Adipocyte (in vitro differentiated cells): ENCODE measurements at places on chromosomes 16 and 17.
A peak's percentile ranks its signal among the peaks of the same experiment; 100 is the strongest.

- peak; percentile 87 for DNase-seq
Measured at GRCh38 chr17:81601525-81602120, 35.3 kb downstream of the NPLOC4 start.

- DNase-seq, result no peak
Measured at GRCh38 chr17:7550344-7550743, 1.5 kb downstream of the TNFSF12 start.

DNA sequence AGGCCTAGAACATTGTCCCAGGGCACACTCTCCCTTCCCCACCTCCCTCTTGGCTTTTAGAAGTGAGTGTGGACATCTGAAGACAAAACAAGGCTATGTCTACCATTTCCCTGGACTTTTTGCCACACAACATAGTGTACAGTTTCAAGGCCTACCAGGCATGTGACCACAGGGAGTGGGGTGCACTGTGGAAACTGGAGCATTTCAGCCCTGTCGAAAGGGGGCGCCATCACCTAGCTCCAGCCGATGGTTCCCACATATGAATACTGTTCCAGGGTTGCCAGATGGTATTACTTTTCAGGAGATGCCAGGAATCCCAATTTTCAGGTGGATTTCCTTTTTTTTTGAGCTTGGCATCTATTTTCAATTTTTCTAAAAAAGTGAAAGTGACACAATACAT is 140.7 kb downstream of the KATNIP start:
- no peak for DNase-seq

GRCh38 chr17:73257516-73257915 is 4.2 kb downstream of the CPSF4L start:
- DNase-seq, result no peak

DNA sequence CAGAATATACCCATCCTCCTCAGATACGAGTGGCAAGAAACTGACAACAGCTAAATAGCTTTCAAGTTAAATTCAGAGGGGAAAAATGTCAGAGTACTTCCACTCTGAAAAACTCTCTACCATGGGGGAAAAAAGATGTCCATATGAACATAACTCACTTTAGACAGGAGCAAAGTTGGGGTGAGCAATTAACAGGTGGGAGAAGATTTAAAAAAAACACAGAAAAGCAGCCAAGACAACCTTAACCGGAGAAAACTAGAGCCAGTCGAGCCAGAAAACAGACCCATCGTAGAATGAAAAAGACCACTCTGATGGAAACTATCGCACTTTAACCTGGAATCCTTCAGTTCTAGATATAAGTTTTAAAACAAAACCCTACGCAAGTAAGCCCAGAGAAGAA is 833 bp downstream of the TERF2 start:
- DNase-seq, result peak; percentile 15

DNA sequence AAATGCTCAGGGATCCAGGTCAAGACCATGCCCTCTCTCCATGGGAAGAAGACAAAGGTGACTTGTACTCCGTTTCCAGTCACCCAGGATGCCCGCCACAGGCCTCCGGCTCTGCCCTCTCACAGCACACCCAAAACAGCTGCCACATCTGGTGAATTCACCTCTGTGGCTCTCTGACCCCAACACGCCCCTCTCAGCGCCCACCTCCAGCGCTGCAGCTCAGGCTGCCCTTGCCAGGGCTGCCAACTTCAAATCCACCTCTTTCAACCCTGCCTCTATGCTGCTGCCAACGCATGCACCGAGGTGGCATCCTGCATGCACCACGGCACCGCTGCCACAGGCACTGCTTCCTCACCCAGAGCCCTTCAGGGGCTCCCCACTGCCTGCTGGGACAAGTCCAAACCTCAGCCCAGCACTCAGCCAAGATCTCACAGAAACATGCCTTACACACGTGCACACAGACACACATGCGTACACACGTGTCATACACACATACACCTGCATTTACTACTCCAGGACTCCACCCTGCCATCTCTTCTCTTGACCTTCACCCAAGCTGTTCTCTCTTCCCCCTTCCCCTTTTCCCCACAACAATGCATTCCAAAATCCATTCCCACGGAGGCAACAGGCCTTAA is 7.5 kb downstream of the HID1 start:
- no peak for DNase-seq

DNA sequence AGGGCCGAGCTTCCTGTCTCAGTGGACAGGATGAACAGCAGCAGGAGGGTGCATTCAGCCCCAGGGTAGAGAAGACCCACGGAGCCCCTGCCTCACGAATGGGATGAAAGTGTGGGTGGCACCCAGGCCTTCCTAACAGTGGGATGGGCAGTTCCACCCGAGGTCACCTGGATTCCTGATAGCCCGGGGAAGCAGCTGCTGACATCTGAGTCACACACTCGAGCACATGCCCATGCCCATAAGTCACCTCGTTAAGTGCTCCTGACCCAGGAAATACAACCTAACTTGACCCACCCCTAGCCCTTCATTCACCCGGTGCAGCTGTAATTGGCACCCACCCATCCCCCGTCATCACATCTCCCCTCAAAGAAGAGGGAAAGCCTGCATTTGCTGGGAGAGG is 85.3 kb upstream of the FOXF1 start:
- no peak for DNase-seq

DNA sequence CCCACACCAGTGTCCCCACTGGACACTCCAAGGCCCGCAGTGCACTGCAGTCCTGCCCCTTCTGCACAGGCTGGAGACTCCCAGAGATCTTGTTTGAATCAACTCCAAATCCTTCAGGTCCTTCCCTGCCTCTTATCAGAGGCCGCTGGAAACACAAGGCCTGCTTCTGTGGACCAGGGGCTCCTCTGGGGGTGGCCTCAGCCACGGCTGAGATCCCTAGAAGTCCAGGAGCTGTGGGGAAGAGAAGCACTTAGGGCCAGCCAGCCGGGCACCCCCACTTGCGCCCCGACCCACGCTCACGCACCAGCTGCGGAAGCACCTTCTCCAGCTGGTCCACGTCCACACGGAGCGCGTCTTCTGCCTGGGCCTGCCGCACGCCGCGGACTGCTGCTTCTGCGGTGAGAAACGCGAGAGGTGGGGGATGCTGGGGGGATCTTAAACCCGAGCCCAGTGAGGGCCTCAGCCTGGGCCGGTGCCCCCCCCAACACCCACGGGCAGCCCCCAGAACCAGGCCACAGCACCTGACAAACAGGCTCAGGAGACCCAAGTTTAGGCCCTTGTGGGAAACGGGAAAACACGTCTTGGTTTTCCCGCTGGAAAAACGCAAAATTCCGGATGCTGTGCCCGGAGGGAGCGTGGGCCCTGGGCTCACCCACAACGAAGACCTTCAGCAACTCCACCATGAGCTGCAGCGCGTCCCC is 3.5 kb downstream of the CENPX start:
- no peak for DNase-seq
